ENCODE measurements at places on chromosomes 6 and 20.

GRCh38 chr6:74073429-74073828 is 377.4 kb downstream of the CD109 start:
- no peak for DNase-seq

DNA sequence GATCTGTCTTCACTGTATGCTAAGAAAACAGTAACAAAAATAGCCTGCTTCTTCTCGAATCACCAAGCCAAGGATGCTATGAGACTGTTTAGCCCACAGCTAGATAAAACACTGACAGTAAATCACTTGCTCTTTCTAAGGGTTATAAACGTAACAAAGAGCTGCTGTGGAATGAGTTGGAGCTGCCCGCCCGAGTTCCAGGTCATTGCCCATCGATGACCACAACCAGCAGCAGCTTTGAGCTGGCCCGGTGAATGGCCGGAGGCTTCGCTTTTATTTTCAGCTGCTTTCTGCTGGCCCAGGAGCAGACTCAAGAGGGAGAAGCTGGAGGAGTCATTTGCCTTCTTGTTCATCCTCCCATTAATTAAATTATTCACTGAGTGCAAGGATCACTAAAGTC is 82.2 kb upstream of the CDH4 start:
- DNase-seq, result no peak

DNA sequence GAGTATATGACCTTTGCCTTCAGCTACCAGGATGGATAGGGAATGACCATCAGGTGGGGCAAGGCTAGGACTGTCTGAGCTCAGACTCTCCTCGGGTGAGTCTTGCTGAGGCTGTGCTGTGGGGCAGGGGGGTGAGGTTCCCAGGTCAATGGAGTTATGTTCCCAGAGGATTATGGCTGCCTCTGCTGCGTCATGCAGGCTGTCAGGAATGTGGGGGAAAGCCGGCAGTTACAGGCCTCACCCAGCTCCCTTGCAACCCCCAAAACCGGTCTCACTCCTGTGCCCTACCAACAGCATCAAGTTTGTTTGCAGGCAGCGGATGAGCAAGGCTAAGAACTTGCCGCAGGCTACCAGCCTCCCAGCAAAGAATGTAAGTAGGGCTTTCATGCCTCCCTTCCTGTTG is 93.5 kb downstream of the ESR1 start:
- no peak for DNase-seq

- DNase-seq, result no peak
These were observed 32.9 kb downstream of the NUDT3 start for GRCh38 chr6:34359418-34360158.

DNA sequence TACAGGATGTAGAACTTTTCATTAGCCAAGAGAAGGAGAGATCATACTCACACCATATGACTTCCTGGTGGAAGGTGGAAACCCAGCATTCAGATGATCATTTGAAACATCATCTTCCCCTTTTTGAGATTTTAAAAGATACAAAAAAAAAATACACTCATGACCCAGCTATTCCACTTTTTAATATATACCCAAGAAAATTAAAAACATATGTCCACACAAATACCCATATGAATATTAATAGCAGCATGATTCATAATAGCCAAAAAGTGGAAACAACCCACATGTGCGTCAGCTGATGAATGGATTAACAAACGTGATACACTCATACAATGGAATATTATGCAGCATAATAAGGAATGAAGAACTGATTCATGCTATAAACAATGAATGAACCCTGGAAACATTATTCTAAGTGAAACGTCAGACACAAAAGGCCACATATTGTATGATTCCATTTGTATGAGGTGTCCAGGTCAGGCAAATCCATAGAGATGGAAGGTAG is 130.0 kb upstream of the SGK1 start:
- DNase-seq, result no peak

DNA sequence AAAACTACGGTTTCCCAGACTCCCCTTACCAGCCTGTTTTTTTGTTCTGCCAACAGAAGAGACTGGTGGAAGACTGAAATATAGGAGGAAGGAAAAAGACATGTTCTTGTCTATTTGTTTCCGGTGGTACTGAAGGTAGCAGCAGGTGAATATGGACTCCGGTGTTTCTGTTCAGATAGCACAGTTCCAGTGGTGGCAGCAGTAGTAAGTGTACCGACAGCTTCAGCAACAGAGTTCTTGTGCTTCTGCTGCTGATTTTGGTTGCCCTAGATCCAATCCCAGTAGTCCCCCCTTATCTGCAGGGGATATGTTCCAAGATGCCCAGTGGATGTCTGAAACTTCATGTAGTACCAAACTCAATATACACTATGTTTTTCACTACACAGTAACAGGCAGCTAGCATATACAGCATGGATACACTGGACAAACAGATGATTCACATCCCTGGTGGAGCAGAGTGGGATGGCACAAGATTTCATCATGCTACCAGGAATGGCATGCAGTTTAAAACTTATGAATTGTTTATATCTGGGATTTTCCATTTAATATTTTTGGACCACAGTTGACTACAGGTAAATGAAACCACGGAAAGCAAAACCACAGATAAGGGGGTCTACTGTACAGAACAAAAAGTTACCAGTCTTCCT is 301.8 kb downstream of the BTBD9 start:
- no peak for DNase-seq

DNA sequence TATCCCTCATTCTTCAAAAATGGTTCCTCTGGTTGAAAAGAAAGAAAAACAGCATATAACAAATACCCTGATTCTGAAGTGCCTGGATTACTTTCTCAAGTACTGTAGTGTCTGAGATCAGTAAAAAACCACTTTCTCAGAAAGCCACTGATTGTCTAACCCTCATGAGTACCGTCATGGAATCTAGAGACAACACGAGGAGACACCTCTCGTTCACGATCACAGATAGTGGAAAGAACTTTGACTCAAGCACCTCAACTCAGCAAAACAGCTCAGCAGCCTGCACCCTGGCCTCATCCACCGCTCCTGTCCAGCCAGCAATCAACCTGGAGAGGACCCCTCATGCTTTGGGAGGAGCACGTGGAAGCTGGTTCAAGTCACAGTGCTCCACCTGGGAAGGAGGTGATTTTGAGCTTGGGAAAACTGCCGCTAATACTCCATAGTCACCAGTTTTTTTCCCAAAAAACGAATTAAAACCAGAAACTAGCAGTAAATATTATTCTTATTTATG is 1.0 kb downstream of the SCML4 start:
- DNase-seq, result no peak

DNA sequence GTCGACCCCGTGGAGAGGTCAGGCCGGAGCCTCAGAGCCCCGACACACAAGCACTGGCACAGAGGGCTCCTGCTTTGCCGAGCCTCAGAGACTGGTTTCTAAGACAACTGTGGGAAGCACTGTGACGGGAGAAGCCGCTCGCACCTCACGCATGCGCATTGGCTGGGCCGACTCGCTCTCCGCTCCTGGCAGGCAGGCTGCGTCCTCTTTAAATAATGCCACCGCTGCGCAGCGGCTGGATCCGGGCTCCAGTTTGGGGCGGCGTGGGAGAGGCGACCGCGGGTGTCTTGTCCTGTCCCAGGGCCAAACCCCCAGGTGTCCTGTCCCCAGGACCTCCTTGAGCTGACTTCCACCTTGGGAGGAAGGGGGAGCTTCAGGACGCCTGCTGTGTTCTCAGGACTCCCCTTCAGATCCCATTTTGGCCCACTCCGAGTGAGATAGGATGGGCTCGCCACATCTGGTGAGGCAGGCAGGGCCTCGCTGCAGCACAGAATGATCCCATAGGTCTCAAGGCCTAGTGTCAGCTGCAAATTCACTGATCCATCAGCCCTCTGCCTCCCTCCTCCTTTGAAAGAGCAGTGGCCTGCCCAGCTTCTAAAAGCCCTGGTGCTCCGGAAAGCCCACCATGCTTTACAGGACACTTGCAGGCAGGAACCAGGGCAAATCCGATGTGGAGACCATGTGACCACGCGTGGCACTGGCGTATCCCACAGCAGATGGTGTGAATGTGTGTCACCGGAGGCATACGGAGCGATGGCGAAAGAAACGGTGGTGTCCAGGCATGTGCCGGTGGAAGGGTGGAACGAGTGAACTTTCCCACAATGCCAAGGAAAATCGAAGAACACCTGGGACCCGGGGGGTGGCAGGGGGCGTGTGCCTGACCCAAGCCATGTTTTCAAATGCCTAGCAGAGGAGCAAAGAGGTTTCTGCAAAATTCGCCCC is 169.3 kb upstream of the ZNF337 start:
- peak; percentile 92 for DNase-seq

DNA sequence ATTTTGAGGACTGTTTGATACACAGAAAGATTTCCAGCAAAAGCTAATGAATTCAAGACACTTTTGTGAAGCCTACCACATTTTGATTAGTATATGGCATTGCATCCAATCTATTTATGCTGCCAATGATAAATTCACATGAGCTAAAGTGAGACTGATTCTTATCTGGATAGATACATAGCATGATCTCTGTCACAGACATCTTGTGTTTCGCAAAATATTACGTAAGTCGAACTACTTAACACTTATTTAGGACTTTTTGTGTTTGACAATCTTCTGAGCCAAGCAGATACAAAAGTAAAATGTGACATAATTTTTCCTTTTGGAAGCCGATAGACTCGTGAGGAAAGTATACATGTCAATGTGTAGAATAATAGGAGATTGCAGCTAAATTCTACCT is 251.6 kb downstream of the HACE1 start:
- no peak for DNase-seq

DNA sequence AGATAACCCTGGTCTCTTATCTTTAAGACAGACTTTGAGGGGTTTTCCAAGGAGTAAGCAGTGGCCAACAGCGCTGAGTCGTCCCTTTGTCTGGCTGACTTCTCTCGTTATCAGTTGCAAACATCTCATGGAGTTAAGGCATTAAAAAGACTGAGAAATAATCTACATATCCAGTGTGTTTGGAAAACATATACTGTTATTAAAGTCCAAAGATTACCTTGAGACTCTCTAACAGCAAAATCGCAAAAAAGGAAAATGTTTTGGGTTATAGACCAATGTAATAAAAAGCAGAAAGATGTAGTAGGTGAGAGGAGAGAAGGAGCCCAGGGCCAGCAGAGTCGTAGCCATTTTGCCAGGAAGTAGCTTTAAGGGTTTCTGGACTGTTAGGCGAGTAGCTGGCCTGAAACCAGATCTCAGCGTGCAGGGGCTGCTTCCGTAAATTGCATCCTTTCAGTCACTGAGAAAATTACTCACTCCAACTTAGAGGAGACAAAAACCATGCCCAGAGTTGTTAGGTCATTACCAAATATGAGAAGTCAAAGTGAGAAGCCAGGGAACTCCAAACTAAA is 24.6 kb downstream of the MYLK4 start:
- DNase-seq, result peak; percentile 75

DNA sequence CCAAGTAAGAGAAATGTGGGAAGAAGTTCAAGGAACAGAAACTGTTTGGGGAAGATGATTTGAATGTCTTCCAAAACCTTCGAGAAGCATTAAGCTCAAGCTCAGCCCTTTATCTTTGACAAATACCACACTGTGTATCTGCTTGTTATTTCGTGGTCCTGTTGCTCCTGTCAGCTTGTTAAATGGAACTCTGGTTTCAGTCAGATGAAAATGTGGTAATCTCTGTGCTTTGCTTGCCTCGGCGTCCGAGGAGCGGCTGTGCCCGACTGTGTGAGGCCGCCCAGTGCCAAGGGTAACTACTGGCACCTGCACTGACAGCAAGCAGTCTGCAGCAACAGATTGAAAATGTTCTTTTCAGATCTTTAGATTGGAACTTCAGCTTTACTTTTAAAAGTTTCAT is 577.9 kb upstream of the FLRT3 start:
- DNase-seq, result peak; percentile 63

- DNase-seq, result no peak
These were observed 14.1 kb downstream of the CDYL start for GRCh38 chr6:4790158-4790899.

DNA sequence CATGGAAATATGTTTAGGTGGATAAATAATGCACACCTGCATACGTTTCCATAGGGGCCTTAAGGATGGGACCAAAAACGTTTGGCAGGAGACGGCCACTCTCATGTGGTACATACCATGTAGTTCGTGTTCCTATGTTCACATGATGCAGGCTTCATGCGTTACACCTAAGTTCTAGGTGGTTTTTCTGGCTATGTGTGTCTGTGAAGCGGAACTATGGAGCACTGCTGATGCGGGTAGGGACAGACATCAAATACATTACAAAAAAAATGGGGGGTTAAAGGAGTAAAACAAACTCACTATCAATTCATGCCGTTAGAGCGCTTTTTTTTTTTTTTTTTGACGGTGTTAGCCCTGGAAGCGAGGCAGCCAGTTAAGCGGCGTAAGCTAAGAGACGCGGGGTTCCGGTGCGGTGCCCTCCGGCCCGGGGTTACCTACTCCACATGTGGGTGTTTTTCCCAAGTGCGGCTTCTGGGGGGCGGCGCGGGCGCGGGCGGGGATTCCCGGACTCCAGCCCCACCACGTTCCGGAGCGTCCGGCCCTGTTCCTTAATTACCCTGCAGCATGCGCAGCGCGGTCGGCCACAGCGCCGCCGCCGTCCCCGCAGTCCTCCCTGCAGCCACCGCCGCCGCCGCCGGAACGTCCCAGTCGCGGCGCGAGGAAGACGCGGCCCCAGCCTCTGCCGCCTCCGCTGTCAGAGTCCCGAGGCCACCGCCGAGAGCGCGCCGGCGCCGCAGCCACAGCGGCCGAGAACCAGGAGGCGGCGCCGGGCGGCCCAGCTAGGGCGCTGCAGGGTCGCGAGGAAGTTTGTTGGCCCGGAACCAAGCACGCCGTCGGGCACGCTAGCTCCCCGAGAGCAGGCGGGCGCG is 648 bp downstream of the COL19A1 start:
- peak; percentile 89 for DNase-seq

GRCh38 chr6:42637681-42638080 is 73.9 kb downstream of the UBR2 start:
- no peak for DNase-seq

DNA sequence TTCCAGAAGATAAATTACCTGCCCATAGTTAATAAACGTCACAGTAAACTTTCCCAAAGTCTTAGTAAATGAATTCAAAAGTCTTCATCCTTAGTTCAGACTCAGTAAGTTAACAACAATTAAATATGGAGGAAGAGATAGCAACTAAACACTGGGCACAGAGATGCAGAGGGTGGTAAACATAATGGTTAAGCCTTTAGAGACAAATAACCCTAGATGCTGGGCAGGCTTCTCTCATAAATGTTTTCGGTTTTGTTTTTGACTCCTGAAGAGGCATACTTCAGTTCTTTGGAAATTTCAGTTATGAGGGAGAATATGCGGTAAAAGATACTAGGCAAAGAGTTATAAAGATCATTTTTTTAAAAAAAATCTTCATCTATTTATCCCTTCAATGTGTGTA is 369.8 kb downstream of the FRK start:
- DNase-seq, result no peak

GRCh38 chr6:6851059-6851948 is 256.5 kb upstream of the RREB1 start:
- DNase-seq, result no peak

GRCh38 chr6:129659167-129659566 is 50.8 kb downstream of the ARHGAP18 start:
- no peak for DNase-seq

- DNase-seq, result no peak
These were observed 171.3 kb downstream of the HACE1 start for GRCh38 chr6:104688283-104688969.

- DNase-seq, result peak; percentile 74
These were observed 5.7 kb downstream of the LMBRD1 start for GRCh38 chr6:69791065-69791471.

Data from islet precursor cell (in vitro differentiated cells).